Stimulated activated CD4-positive, alpha-beta T cell treated with anti-CD3 and anti-CD28 coated beads, Interleukin-2, amount 100 ng/mL, for 24 hours (primary cell): ENCODE measurements at places on chromosomes 3 and 15.

DNA sequence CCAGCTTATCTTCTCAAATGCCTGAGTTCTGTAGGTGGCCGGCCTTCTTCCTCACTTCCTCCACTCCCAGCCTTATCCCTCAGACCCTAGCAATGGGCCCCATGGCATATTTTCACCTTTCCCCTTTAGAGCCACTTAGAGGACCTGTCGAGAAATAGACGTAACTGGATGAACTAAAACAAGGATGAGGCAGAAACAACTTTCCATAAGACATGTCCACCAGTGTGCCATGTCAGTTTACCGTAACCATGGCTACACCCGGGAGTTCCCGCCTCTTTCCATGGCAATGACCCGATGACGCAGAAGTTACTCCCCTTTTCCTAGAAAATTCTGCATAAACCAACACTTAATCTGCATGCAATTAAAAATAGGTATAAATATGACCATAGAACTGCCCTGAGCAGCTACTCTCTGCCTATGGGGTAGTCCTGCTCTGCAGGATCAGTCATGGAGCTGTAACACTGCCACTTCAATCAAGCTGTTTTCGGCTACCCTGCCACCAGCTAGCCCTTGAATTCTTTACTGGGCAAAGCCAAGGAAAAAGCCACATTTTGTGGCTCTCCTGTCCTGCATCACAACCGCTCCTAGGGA is 55.1 kb upstream of the ZBTB38 start:
- no peak for DNase-seq

GRCh38 chr3:46667657-46668056 is 25.8 kb downstream of the ALS2CL start:
- no peak for DNase-seq

GRCh38 chr3:112302881-112303763 is 9.1 kb upstream of the SLC9C1 start:
- DNase-seq = no peak

GRCh38 chr3:64551697-64552096 is 136.1 kb downstream of the ADAMTS9 start:
- no peak for DNase-seq

- DNase-seq = no peak
These were observed 124.0 kb upstream of the GOLGA6L4 start for GRCh38 chr15:84111575-84111974.

GRCh38 chr3:115022199-115022598 is 124.9 kb downstream of the ZBTB20 start:
- DNase-seq = no peak
